Left hindlimb (tissue), 1 donor: ENCODE measurements at places on chromosomes 3 and 15.

- DNase-seq: no peak
Observed at GRCh38 chr3:169659096-169659819, 4.3 kb downstream of the MECOM start.

- no peak for DNase-seq
Observed at GRCh38 chr3:107953722-107954121, 137.1 kb downstream of the CD47 start.

- peak; percentile 71 for DNase-seq
Observed at GRCh38 chr15:75672646-75673425, 25.1 kb downstream of the SNX33 start.

DNA sequence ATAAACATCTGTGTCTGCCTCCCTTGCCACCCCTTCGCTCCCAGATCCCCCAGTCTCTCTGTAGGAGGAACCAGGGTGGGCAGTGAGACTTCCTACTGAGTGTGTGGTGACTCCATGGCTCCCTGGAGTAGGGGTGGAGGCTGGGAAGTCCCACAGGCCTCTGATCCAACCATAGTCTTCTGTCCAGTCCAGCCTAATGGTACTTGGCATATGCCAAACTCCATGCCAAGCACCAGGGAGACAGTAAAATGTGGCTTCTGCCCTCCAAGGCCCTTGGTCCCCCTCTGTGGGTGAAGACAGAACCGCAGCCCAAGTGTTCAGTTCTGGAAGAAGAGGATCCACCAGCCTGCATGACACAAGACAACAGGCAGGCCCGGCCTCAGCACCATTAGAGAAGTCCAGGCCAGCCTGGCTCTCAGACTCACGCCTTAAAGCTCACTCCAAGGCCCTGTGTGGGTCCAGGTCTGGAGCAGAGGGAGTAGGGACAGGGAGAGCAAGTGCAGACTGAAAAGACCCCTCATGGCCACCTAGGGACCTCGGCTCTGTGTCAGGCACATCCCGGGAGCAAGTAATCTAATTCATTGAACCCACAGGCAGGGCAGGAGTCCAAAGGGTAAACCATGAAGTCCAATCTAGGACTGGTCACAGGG is 112.7 kb downstream of the ETFA start:
- no peak for DNase-seq

GRCh38 chr3:141231952-141232823 is 563 bp downstream of the PXYLP1 start:
- DNase-seq: peak; percentile 66

DNA sequence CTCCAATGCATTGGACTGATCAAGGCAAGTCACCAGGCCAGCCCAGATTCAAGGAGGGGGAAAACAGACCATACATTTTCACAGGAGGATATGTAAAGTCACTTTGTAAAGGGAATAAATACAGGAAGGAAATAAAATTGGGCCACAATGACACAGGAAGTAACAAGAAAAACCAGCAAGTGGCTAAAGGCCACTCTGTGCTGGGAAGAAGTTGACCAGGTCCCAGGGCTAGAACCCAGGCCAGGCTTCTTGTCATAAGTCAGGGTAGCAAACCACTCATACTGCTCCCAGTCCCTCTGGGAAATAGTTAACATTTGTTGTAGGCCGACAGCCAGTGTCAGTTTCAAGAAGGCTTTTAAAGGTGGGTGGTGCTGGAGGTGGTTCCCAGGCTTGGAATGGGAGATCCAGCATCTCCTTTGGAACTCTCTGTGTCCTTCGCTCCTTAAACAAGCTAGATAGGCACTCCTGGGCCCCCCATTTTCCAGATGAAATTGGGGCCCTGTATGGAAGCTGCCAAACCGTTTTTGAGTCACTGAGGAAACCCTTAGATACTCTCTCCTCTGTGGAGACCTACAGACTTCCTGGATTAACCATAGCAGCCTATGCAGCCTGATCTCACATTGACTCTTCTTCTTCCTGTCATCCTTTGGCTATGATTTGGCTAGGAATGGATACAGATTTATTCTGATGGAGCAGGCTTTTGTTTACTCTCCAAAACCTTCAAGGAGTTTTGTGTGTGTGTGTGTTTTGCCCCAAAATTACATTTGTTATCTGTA is 14.7 kb upstream of the EDC3 start:
- no peak for DNase-seq

GRCh38 chr3:52444860-52445793 is at the start of gene SEMA3G:
Gene SEMA3G, minus strand, starts transcription at chr3:52445103. Its CDS starts 76 bp downstream, at chr3:52445027.
- DNase-seq: peak; percentile 67

- DNase-seq: no peak
Observed at GRCh38 chr15:62591842-62592838, 427.1 kb upstream of the C2CD4B start.

DNA sequence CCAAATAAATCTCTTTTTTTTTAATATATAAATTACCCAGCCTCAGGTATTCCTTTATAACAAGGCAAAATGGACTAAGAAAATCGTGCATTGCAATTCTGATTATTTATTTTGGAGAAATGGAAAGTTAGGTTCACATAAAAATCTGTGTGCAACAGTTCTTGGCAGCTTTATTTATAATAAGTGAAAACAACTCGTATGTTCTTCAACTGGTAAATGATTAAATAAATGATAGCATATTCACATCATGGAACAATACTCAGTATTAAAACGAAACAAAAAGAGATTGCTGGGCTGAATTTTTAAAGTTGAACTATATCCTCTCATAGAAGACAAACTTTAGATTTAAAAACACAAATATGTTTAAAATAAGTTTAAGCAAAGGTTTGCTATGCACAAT is 176.3 kb upstream of the ZNF385D start:
- no peak for DNase-seq

DNA sequence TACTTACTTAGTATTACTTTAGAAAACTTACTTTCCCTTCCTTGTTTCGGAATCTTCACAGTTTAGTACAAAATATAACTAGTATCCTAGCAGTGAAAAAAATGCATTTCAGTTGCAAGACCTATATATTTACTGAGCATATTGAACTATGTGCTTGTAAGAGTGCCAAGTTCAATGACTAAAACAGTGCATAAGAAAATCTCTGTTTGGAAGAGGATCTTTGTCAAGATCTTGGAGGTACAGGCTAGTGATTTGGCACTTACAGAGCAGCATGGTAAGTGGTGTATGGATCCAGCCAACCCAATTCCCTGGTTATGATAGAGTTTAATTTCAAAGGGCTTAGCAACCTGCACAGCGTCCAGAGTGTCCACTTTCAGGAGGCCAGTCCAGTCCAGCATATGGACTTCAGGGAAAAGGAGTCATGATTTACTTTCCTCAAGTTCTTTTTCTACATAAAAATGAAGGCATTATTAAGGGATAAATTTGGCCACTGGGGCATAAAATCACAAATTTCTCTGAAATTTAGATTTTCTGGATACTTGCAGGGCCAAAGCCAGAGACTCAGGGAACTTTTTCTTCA is 625.8 kb upstream of the BCHE start:
- DNase-seq: peak; percentile 42

GRCh38 chr3:72338942-72339669 is 509.1 kb downstream of the SHQ1 start:
- no peak for DNase-seq

DNA sequence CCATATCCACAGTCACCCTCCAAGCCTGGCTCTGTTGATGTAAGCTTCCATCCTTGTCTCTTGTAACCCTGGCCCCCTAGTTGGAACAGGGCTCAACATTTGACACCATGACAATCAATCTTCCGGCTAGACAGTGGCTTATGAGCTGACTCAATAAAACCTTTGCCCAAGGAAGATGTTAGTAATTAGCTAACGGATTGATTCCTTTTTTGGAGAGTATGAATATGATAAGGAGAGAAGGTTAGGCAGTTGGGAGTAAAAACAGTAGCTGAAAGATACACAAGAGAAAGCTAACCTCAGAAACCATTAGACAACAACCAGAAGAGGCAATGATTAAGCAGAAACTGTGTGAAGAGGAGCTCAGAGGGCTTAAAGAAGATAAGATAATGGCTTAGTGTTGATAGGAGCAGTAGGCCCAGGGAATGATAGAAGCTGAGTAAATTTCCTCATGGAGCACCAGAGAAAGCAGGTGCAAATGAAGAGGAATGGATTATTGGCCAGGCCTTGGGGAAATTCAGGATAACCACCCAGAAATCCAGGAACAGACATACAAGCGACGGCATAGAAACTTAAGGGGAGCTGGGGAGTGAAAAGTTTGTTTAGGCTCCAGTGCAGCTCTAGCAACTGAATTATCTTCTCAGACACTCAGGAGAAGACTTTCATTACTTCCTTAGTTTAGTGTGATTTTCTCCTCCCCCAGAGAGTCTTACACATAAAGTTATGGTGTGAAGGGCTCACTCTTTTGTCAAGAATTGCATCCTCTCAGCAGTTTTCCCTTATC is 7.8 kb upstream of the RFX7 start:
- DNase-seq: no peak

- no peak for DNase-seq
Observed at GRCh38 chr3:130712718-130713423, 33.8 kb downstream of the PIK3R4 start.

- DNase-seq: no peak
Observed at GRCh38 chr3:19632099-19633074, 301.6 kb downstream of the EFHB start.

GRCh38 chr3:177887475-177887874 is 648.8 kb upstream of the KCNMB2 start:
- no peak for DNase-seq

- no peak for DNase-seq
Observed at GRCh38 chr3:79586232-79586631, 181.6 kb downstream of the ROBO1 start.

- DNase-seq: no peak
Observed at GRCh38 chr3:71185733-71186455, 397.6 kb downstream of the FOXP1 start.

GRCh38 chr3:54222316-54222715 is 100.0 kb downstream of the CACNA2D3 start:
- no peak for DNase-seq

- no peak for DNase-seq
Observed at GRCh38 chr15:85950101-85950500, 129.6 kb upstream of the AGBL1 start.

DNA sequence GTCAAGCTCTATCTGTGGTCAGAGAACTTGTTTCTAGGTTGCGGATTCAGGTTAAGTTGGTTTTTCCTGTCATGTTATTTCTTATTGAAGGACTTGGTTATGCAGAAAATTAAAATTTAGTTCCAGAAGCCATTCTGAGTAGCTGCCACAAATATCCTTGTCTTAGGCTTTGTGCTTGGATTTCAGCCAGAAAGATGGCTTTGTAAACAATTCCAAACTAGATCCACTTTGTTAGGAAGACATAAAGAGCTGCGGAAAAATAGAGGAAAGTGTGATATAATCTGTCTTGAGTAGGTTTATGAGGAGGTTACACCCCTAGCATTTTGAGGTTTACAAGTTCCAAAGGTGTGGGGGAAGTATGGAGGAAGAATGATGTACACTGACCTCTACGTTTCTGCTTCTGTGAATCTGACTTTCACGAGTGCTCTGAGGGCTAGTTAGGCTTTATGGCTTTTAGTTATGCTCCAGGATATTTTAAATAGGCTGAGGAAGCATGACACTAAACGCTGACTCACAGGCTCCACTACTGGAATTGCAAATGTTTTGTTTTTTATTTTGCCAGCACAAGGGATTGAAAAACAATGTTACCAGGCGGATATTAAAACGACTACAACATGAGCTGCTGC is 46.3 kb upstream of the UTS2B start:
- peak; percentile 30 for DNase-seq

DNA sequence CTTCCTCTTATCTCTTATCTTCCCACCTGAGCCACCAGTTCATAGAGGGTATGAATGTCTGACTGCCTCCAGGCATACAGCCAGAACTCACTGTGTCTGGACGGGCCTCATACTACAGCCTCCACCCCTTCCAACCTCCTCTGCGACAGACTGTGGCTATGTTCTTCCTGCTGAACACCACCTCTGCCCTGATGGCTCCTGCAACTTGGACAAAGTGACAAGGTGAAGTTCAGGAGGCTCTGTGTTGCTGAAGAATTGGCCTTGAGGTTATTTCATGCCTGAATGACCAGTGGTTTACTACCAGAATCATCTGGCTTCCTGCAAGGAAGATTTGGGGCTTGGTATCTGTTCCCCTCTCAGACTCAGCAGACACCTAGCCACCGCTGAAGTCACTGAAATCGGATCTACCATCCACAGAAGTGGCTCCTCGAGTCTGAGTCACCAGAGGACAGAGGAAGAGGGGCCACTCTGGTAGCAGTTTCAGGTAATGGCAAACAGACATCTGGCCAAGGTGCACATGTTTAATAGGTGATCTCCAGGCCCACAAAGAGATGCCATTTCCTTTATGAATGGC is 14.2 kb upstream of the ULK3 start:
- DNase-seq: no peak

- no peak for DNase-seq
Observed at GRCh38 chr3:179512378-179512777, 50.3 kb upstream of the ACTL6A start.

- DNase-seq: no peak
Observed at GRCh38 chr3:133188996-133189395, 150.8 kb downstream of the TMEM108 start.

- DNase-seq: no peak
Observed at GRCh38 chr3:49351521-49352011, 6.6 kb downstream of the GPX1 start.

DNA sequence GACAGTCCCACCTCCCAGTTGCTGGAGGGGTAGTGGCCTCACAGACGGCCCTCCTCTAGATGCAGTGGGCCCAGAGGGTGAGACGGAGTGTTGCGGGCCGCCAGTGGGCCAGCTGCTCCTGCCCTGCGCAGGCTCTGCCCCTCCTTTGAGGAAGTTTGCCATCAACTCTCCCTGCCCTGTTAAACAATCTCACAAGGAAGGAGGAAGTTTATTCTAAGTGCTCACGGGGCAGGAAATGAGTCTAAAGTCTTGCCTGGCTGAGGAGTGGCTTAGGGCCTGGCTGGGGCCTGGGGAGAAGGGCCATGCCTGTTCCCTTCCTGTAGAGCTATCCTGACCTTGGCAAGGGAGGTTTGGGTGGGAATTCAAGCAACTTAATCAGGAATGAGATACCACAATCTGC is at the start of gene FAM3D:
Gene FAM3D (minus strand): TSS at position 92 of the 400 bp plus-strand sequence. CDS start 11,211 bp downstream, outside the sequence.
- DNase-seq: no peak

DNA sequence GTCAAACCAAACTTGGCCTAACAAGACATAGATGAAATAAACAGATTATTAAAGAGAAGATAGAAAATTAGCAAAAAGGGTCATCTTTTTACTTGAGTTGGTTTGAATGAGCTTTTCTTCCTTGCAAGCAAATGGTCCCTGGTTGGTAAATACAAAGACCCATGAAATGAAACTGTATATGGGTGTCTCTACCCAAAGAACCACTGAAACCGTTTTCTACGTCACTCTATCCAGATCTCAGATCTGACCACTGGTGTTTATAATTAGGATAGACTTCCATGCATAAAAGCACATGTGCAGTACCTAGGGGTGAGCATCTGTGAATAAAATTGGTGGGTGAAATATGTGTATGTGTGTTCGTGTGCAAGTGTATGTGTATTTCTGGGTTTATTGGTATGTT is 73.2 kb downstream of the CLDN11 start:
- no peak for DNase-seq

DNA sequence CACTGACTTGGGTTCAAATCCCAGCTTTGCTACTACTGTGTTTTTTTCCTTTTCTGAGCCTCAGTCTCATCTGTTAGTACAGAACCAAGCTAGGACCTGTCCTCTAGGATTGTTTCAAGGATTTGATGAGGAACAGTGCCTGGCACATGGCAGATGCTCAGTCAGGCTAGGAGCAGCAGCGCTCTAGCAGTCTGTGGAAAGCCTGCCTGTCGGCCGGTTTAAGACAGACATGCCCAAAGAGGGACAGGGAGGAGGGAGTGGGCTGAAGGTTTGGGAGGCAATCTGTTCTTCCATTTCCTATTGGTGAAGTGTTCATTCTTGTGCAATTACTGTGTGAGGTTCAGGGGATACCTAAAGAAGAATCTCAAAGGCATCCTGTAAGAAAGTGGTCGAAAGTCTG is 35.1 kb upstream of the RGMA start:
- no peak for DNase-seq
